ENCODE measurements at places on chromosomes 3 and 15.
A peak's percentile ranks its signal among the peaks of the same experiment; 100 is the strongest.

- no peak for DNase-seq
These were observed 96.0 kb upstream of the MELTF start for GRCh38 chr3:197125636-197126035.

GRCh38 chr3:192802957-192803899, 75.9 kb upstream of the FGF12 start:
- peak; percentile 8 for DNase-seq

DNA sequence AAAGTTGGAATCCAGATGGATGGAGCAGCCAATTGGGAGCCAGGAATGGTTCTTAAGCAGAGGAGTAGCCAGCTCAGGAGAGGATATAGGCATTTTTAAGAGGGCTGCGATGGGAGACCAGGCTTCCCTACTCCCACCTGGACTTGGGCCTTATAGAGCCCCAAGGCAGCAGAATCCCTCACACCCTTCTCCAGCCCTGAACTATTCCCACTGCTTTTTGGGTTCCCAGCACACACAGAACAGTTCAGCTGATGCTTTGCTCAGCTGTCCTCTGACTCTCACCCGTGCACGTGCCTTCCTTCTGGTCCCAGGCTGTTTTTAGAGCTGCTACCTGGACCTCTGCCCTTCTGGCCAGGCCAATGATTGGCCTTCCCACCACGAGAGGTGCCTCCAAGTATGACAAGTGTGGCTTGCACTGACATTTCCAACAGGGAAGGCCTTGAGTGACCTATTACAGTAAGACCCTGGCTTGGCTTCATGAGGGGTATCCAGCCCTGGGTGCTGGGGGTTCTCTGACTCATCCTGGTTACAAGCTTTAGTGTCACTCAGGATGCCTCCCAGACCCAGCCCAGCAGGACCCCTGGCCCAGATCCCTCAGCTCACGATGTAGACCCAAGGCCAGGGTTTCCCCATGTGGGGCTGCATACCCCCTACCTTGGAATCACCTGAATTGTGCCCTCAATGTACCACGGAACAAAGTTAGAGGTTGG, 25.2 kb downstream of the NOX5 start:
- no peak for DNase-seq

GRCh38 chr3:80307844-80308243, 540.0 kb upstream of the ROBO1 start:
- no peak for DNase-seq

DNA sequence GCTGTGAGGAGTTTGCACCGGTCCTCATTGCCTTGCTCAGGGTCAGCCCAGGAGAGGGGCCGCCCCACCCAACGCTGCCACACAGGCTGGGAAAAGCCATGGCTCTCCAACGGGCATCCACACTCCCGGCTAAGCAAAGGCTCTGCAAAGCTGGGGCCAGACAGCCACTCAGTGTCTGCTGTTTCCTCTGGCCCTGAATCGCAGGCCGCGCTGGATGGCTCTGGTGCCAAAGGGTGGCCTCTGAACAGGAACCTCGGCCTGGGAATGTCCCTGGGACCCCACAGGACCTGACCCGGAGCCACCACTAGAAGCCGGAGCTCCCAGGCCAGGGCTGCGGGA, 42.9 kb downstream of the RPN1 start:
- DNase-seq: no peak

GRCh38 chr3:98501270-98501669, 3.8 kb downstream of the OR5K2 start:
- no peak for DNase-seq

- DNase-seq: no peak
These were observed 242.0 kb downstream of the NEK10 start for GRCh38 chr3:27127195-27127594.

DNA sequence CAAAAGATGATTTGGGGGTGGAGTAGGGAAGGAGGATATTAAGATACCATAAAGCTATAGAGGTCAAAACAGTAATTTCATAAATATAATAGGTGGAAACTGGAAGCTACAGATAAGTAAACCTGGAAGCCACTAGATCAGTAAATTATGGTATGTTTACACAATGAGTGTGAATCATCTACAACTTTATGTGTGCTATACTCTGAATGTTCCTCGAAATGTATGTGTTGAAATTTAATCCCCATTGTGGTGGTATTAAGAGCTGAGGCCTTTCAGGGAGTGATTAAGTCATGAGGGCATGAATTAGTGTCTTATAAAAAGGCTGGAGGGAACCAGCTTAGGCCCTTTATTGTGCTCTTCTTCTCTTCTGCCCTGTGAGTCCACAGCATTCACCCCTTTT, 25.2 kb downstream of the EOMES start:
- DNase-seq: no peak

DNA sequence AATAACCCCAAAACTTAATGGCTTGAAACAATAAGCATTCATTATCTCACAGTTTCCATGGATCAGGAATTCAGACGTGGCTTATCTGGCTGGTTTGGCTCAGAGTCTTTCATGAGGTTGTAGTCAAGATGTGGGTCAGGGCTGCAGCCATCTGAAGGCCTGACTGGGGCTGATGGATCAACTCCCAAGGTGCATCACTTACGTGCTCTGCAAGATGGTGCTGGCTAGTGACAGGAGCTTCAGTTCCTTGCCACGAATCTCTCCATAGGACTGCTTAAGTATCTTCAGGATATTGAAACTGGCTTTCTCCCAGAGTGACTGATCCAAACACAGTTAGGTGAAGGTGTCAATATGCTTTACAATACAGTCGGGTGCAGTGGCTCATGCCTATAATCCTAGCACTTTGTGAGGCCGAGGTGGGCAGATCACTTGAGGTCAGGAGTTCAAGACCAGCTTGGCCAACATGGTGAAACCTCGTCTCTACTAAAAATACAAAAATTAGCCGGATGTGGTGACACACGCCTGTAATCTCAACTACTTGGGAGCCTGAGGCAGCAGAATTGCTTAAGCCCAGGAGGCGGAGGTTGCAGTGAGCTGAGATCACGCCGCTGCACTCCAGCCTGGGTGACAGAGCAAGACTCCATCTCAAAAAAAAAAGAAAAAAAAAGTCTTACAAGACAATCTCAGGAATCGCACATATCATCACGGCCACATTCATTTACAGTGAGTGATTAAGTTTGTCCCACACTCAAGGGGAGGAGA, 28.5 kb upstream of the PTPRG start:
- DNase-seq: no peak

- no peak for DNase-seq
These were observed 15.4 kb downstream of the LRIG1 start for GRCh38 chr3:66485291-66485968.
